ENCODE measurements at places on chromosomes 13 and 19.

DNA sequence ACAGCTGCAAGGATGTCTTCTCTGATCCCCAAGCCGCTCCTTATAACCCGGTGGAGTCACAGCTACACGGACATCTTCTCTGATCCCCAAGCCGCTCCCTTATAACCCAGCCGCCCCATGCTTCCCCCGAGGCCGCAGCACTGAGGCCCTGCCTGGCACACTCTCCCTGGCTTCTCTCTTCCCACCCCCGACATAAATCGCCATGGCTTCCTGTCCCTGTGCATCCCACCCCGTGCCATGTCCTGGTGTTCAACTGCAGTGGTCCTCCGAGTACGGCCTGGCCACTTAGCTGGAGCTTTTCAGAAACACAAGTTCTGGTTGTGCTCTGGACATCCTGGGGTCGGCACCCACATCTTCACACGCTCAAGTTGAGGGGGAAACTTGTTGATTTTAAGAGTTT is 60.4 kb downstream of the RASA3 start:
- DNase-seq = no peak

GRCh38 chr19:30402436-30403202 is 30.4 kb downstream of the ZNF536 start:
- no peak for DNase-seq

GRCh38 chr13:89831157-89831556 is 1516.3 kb upstream of the MIR17HG start:
- DNase-seq = no peak

DNA sequence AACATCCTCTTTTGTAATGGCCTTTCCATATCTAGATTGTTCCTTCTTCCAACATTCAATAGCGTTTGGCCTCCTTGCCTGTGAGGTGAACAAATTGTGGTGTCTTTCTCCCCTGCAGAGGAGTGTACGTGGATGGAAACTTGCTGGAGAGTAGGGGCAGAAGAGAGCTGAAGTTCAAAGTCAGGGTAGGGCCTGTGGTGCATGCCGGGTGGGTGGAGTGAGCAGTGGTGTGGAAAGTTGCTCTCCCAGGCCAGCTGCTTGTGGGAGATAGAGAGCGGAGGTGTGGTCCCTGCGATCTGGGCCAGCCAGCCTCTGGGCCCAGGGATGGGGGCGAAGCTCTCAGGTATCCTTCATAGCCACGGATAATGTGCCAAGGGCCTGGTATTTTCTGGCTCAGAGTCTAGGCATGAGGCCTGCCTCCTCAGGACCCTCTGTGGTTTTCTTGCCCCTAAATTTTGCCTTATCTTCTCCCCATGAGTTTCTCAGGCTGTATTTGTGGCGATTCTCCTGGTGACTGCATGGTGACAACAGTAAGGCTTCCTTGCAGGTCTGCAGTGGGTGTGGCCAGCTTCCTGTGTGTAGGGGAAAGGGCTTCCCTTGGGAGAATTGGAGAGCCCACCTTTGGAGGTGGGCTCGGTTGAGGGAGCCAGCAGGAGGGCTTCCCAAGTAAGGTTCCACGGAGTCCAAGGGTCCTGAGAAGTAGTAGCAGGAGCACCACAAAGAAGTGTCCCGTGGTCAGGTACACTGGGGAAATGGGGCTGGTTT is 6.7 kb downstream of the RGCC start:
- DNase-seq = no peak

DNA sequence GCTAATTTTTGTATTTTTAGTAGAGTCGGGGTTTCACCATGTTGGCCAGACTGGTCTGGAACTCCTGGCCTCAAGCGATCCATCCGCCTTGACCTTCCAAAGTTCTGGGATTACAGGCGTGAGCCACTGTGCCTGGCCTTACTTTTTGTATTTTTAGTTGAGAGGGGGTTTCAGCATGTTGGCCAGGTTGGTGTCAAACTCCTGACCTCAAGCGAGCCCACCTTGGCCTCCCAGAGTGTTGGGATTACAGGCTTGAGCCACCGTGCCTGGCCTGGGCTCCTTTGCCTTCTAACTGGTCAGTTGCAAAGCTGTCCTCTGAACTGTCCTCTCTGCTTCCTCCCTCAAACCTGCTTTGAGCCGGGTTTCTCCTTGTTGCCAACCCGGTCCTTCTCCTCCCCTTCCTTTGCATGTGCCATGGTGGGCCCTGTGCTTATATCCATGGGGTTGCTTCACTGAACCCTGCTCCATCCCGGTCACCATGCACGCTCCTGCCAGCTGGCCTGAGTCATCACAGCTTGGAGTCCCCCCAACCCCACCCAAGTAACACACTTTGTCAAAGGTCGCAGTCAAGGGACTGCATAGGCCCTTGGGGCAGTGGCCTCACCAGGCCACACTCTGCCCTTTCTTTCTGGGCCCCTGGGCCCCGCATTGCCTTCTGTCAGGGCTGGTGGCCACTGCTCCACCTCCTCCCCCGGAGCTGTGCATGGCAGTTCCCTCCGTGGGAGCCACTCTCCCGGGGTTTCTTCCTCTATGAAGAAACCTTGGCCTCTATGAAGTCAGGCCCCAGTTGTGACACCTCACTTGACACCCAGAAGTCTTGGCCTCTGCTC is 21.2 kb downstream of the WTIP start:
- DNase-seq = no peak

GRCh38 chr13:60398379-60398891 is 1.4 kb downstream of the TDRD3 start:
- DNase-seq = no peak

GRCh38 chr19:27741236-27741635 is 1471.7 kb downstream of the UQCRFS1 start:
- no peak for DNase-seq

Measured in GM04504 (cell line).